ENCODE measurements at places on chromosomes 6 and 20. TPM values are rescaled to one million over a fixed set of nuclear protein-coding genes. Genes with fewer than 3 reads are reported as not detected.

The TRMT6 gene
- 11.1 TPM for total RNA-seq

The LRRC73 gene
- total RNA-seq, result 0.29 TPM

The CNR1 gene
- total RNA-seq, result 34.2 TPM

The STX16 gene
- total RNA-seq, result 54.4 TPM

The SRSF12 gene
- total RNA-seq, result not detected

The WFDC5 gene
- total RNA-seq, result not detected

The DUSP15 gene
- total RNA-seq, result 1.9 TPM

The EMILIN3 gene
- 0.32 TPM for total RNA-seq

All from breast epithelium (tissue), 4 donors.